ENCODE measurements at places on chromosomes 12 and 14.

DNA sequence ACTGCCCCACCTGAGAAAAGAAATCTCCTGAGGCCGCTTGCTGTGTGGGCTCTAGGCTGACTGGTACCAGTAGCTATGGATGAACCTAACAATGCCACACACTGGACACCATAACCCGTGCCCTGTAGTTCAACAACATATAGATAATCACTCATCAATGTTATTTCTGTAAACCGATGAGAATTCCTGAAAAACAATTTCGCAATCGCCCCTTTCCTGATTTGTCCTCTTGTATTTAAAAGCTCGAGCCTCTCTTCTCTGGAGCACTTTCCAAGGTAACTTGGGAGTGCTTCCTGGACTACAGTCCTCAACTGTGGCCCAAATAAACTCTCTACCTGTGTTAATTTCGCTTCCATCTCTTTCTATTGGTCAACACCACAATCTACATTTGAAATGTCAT lies 26.1 kb upstream of the PPP2R5C start:
- DNase-seq, result no peak

GRCh38 chr14:104315625-104316024 lies 177.2 kb downstream of the KIF26A start:
- DNase-seq, result no peak

DNA sequence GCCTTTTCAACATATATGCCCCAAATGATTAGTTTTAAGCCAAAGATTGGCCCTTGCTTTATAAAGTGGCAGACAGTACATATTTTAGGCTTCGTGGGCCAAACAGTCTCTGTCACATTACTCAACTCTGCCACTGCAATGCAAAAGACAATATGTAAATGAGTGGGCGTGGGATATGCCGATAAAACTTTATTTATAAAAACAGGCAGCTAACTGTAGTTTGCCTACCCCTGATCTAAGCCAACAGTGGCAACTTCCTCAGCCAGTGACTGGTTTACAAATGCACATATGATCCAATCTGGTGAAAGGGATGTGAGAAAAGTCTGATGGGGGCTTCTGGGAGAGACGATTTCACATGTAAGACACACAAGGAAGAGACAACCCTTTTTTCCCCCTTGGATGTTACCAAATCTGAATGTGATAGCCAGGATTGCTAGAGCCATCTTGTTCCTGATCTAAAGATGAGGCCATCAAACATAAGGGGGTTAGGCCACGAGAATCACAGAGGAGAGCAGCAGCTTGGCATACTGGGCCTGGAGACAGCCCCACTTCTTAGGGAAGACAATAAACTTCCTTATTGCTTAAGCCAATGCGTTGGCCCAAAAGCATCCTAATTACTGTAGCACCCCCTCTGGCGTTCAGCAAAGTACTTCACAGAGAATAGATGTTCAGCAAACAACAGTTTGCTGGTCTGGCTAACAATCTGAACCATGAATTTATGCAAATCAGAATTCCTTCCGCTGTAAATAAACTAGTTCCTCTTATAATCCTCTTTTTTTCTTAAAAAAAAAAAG lies 75.2 kb upstream of the TMCC3 start:
- DNase-seq, result no peak

GRCh38 chr14:102652194-102652593 lies 59.7 kb downstream of the RCOR1 start:
- DNase-seq, result no peak

DNA sequence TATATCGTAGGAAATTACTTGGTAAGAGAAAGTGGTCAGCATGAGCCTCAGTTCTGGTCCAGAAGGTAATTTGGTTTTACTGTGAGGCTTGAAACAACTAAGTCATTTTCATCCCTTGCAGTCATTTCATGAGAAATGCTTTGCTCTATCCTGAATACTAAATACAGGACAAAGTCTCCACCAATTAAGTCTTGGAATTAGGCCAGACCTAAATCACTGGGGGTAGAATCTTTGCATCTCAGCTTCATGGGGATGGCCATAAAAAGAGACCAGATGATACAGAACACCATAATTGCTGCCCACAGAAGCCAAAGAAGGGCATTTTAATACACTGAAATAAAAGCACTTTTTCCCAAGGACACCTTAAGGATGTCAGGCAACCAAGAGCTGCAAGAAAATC lies 277.9 kb upstream of the DCN start:
- no peak for DNase-seq

DNA sequence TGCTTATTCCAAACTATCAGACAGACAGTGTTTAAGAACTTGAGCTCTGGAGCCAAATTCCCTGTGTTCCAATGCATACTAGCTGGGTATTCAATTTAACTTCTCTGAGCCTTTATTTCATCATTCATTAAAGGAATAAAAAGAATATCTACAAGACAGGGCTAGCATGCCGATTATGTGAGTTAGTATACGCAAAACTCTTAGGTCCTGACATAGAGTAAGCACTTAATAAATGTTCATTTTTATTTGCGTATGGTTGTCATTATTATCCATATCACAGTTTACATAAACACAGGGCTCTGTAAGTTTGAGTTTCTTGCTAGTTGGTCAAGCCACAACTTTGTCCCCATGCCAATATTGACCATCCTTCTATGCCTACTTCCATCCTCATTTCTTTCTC lies 161.5 kb downstream of the NUAK1 start:
- DNase-seq, result no peak

- DNase-seq, result no peak
These were observed 107.1 kb downstream of the GPR135 start for GRCh38 chr14:59358102-59358501.

DNA sequence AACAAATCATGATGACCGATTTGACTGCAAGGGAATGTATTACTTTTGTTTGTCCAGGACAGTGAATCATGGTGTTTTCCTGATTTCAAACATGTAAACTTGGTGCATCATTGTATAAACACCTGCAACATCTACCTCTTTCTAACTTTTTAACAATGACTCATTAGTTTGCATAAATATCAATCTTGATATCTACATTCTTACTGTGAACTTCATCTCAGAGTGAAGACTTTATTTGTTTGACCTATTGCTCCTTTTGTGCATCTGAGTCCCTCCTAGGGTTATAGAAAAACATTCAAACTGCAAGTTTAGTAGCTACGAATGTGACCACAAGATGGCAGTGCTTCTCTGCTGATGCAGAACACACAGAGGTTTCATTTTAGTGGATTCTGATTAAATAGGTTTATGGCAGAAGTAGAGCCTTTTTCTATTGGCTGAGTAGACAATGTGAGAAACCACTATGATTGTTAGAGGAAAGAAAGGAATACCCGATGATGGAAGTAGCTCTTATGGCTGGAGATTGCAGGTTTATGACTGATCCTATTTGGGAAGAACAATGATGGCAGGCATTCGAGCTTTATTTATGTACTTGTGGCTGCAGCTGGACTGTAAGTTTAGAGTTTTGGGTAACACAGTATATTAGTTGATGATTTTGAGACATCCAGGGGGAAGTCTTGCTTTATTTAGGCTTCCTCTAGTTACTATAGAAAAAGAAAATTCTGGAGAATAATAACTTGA lies 244.2 kb upstream of the OR4E1 start:
- DNase-seq, result peak; percentile 15

GRCh38 chr12:127125607-127126259 lies 1141.2 kb upstream of the TMEM132C start:
- DNase-seq, result peak; percentile 47

DNA sequence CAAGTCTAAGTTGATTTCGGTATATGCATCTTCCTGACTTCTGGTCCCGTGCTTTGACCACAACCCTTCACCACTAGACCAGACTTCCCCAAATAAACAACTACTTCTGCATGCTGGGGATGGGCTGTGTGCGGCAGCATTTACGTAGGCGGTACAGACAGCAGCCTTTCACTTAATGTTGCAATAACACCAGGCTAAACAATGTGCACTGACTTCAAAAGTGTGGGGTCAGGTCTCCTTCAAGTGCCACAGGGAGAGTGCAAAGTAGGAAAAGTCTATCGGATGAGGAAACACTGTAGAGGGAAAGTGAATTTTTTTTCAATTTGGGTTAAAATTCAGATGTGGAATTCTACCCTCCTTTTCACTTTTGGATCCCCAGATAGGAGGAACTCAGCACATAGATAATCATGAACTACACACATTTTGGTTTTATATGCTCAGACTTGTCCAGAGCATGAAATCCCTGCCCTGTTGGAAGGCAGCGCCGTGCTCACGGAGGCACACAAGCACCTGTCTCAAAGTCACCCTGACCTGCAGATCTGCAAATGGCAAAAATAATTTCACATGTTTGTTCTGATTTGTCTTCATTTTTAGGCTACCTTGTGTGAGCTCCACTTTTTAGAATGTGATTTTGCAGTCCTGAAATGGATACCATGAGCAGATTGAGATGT lies 3.6 kb upstream of the FOS start:
- DNase-seq, result no peak

- no peak for DNase-seq
These were observed 663.8 kb upstream of the FOXG1 start for GRCh38 chr14:28102814-28103213.

DNA sequence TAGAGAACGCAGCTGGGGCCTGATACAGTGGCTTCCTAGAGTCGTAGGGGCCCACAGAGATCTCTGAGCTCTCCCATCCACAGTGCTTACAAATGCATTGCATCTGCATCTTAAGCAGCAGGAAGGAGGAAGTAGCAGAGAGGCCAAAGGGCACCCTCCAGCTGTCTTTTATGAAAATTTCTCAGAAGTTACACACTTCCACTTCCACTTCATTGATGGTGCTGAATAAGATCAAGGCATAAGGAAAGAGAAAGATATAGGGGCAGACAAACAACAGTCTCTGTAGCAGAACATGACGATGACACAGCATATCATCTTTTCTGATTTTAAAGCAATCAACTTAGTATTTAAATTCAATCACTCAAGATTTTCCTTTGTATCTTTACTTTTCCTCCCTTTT lies 51.6 kb upstream of the ABCC9 start:
- no peak for DNase-seq

DNA sequence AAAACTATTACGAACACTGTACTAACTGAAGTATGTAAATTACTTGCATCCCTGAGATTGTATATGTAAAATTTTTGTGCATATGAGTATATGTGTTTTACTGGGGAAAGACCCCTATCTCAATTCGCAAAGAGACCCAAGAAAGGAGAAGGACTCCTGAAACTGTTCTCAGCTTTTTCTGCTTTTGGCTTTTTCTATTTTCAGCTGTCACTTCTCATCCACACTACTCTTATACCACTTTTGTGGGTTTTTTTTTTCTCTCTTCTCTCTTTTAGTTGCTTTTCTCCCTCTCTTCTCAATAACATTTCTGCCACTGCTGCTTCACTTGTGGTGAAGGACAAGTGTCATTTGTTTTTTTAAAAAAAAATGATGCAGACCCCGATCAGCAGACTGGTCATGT lies 39.8 kb downstream of the NIN start:
- DNase-seq, result no peak

All from brain pericyte (primary cell).